ENCODE measurements at places on chromosomes 3 and 15.

GRCh38 chr15:81280696-81281455 lies 43.1 kb downstream of the STARD5 start:
- DNase-seq = no peak

GRCh38 chr3:197083486-197083885 lies 53.9 kb upstream of the MELTF start:
- DNase-seq = no peak

GRCh38 chr3:64895106-64895990 lies 207.5 kb upstream of the ADAMTS9 start:
- no peak for DNase-seq

DNA sequence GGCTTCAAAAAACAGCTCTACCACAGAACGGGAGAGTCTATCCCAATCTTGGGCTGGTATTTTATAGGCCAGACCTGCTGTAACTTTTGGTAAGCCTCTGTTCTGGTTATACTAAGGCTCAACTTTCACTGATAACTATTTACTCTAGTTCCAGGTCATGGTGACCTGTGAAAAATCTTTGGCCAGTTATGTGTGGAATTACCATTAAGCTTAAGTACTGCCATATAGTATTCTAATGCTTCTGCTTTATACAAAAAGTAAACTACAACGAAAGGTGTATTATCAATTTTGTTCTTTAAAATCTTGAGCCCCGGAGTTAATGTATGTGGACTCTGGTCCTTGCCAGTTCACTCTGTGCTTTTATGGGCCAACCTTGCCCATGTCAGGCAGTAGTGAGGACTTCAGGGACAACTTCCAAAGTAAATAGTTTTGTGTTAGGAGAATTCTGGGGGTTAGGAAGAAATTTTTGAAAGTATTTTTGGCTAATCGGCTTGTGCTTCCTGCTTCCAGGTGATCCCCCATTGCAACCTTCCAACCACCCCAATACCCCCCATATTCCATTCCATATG lies 6.4 kb downstream of the SIAH2 start:
- DNase-seq = no peak

- no peak for DNase-seq
Measured at GRCh38 chr15:92533298-92533697, 122.3 kb downstream of the FAM174B start.

DNA sequence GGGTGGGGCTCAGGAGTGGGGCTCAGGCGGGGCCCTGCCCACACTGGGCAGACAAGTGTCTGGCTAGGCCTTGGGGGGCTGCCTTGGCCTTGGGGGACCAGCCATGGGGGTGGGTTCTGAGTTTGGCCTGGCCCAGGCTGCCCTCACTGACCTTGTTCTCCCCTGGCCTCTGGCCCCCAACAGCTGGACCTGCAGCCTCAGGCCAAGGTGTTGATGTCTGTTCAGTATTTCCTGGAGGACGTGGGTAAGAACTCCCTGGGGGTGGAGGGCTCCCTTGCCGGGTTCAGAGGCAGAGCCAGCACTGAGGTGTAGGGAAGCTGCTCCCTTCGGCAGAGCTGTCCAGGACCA lies 20.0 kb downstream of the PRKCD start:
- DNase-seq = no peak

DNA sequence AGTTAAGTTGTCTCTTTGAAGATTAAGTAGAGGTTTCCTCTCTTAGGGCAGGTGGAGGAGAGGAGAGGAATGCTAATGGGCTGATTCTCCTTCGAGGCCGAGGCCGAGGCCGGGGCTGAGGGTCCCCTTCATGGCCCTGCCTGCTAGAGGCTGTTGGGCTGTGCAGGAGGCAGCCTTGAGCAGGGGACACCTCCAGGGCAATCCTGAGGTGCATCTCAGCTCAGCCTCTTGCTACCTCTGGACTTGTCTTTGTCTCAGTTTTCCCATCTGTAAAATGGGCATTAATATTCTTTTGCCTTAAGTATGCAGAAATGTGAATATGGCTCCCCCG lies 97.7 kb upstream of the PRR20G start:
- no peak for DNase-seq

- no peak for DNase-seq
Measured at GRCh38 chr3:100896994-100897393, 96.2 kb downstream of the ABI3BP start.

DNA sequence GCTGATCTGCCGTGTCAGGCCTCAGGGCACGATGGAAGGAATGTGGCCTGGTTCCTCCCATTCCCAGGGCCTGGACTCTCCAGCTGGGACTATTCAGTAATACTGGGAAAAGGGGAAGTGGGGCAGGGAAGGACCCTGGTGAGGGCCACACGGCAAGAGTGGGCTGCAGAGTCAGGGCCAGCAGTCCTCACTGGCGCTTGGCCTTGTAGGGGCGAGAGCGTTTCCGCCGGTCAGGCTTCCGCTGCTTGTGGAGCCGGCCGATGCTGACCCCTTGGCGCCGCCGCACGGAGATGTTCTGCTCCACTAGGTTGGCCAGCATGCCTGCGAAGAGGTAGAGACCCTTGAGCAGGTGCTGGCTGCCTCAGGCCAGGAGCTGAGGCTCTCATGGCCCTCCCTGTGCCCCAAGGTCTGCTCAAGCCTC lies 42.8 kb downstream of the SEMA3G start:
- no peak for DNase-seq

DNA sequence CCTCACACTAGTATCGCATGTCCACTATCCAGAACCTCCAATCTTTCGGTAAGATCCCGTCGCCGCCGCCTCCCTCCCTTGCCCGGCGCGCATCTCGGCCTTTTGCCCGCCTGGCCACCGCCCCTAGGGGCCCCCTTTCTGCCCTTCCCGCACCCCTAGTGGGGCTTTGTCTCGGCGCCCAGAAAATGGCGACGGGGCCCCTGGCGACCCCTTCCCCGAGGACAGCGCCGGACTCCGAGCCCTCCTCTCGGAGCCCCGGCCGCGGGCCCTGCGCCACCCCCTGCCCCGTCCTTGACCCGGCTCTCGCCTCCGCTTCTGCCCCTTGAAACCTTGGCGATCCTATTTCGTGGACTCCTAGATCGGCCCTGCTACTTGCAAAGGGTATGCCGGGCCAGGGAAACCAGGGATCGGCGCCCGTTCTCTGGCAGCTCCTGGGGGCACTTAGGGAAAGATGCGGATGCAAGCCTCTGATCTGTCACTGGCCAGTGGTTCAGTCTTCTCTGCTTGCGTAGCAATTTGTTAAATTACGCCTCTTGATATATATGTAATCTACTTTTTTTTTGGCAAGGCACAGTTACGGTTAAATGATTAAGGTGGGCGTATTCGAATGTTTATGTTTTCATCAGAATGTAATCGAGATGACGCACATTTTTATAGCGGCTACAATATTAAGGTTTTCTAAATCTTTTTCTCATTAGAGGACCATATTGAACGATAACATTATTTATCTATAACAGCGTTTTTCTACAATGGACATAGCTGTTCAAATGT lies 603 bp downstream of the EIF1B start:
- DNase-seq = peak; percentile 6

- no peak for DNase-seq
Measured at GRCh38 chr3:65884071-65884470, 154.6 kb downstream of the MAGI1 start.

DNA sequence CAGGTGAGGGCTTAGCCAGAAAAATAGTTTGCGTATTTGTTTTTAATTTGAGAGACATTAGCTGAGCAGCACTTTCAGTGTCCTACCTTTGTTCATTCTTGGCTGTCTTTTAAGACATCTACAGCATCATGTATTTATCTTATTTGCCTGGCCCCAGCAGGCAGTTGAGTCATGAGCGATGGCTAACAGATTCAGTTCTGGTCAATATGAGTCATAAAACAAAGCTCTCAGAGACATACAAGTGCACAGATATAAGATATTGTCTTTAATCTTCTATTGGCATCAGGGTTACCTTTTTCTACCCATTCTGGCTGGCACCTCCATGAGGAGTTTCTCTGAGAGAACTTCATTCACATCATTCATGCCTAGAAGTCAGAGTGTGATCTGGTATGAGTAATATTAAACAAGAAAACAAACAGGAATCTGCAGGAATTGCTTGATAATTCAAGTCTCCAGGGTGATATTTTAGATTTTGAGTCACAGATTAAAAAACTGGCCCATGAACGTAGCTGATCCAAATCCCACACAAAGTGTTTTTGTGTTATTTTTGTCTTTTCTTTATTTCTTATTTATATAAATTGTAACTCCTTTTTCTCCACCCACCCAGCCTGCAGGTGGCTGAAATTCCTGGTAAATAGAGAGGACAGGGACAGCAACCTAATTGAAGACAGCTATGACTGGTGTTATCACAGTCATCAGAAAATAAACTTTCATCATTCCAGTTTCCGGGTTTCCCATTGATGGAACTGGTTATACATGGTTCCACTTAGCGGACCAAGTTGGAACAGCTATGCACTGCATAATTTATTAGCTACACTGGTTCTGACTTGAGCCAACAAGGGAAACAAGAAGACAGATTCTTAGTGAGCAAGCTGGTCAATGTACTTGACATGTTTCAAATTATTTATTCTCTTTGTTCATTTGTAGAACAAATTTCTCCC lies 47.3 kb downstream of the PLSCR2 start:
- no peak for DNase-seq

DNA sequence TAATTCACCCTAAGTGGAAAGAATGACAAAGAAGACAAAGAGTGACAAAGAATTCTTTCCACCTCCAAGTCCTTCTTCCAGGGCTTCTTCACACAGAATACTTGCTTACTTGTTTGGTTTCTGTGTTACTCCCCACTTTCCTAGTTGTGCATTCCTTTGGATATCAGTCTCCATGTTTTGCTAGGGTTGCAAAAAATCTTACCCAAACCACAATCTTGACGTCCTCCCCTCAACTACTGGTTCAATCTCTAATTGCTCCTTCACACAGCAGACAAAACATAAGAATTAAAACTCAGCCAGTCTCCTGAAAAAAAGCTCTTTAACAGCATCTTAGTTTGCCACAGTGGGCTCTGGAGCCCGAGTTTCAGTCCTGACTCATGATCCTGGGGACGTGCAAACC lies 297.6 kb upstream of the CHRNA7 start:
- DNase-seq = no peak

DNA sequence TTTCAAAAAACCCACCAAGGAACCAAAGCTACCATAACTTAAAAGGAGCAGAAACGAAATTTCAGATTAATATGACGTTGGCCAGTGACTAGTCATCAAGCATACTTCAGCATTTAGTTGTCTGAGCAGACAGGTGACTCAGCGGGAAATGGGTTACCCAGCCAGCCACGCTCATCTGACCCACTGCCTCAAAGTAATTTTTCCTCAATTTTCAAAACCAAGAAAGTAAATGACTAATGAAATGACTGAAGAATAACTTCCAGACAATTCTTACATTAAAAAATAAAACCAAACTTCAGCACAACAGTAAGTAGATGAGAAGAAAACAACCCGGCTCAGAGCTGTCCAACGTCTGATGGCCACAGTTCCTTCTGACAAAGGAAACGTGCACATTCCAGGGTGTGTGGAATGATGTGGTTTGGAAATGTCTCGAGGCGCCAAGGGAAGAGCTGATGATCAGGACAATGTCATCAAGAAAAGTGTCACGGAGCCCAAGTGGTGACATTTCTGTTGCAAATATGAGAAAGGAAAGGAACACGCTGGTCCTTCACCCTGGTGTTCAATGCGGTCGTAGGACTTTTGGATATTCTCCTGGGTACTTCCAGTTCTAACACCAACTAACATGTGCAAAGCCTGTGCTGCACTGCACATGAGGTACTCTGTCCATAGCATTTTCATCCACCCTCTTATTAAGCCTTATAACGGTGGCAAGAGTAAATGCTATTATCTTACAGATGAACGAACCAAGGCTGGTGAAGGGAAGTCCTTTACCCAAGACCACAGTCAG lies 79.1 kb downstream of the FOXP1 start:
- DNase-seq = no peak

GRCh38 chr15:62977952-62978811 lies 64.4 kb upstream of the TPM1 start:
- DNase-seq = no peak

DNA sequence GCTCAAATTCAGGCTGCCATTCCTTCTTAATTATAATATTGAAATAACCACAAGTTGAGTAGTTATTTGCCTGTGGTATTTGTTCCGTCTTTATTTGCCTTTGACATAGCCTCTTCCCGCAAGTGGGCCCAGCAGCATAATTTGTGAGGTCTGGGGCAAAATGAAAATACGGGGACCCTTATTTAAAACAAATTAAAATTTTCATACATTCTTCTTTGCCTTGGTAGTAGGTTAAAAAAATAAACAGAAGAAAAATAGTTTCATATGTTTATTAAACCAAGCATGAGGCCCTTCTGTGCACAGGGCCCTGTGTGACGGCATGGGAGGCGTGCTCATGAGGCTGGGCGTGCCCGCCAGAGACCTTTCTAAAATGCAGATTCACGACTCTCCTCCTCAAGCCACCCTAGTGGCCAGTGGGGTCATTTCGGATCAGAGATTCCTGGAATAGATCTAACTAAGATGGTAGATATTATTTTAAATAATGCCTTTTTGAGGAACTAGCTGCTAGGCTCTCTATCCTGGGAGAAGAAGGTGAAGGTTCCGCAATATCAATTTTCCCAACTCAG lies 35.4 kb downstream of the MASP1 start:
- DNase-seq = no peak

DNA sequence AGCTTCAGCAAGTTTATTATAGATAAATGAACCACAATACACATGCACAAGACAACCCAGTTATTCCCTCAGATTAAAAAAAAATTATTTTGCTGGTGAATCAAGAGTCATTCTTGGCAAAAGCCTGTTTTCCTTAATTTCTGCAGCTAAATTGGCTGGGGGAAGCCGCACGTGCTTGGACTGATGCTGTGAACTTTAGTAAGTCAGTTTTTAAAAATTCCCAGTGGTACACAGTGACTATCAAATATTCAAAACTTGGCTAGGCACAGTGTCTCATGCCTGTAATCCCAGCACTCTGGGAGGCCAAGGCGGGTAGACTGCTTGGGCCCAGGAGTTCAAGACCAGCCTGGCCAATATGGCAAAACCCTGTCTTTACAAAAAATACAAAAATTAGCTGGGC lies 23.9 kb downstream of the EHD4 start:
- DNase-seq = no peak

DNA sequence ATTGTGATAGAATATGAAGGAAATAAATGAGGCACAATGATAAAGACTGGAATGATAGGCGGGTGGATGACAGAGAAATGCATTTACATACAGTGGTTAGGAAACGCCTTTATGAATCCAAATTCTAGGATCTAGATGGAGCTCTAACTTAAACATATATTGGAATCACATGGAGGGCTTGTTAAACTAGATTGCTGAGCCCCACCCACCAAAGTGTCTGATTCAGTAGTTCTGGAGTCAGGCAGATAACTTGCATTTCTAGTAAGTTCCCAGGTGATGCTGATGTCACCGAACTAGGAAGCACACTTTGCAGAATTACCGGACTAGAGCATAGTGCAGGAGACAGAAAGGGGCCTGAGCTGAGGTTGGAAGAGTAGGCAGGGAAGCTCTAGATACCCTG lies 837.2 kb downstream of the FHIT start:
- DNase-seq = no peak

- DNase-seq = no peak
Measured at GRCh38 chr3:134536781-134537180, 50.9 kb downstream of the CEP63 start.

All from stimulated activated CD8-positive, alpha-beta memory T cell treated with anti-CD3 and anti-CD28 coated beads, Interleukin-2, amount 100 ng/mL, for 1 hour (primary cell).